Activated CD8-positive, alpha-beta memory T cell treated with anti-CD3 and anti-CD28 coated beads, Interleukin-2, amount 10 ng/mL, durations not matched to agents 7 days and 5 days (primary cell): ENCODE measurements at places on chromosomes 1 and 21. TPM values are rescaled to one million over a fixed set of nuclear protein-coding genes. Genes with fewer than 3 reads are reported as not detected.

AGT gene
- not detected for total RNA-seq

DNA sequence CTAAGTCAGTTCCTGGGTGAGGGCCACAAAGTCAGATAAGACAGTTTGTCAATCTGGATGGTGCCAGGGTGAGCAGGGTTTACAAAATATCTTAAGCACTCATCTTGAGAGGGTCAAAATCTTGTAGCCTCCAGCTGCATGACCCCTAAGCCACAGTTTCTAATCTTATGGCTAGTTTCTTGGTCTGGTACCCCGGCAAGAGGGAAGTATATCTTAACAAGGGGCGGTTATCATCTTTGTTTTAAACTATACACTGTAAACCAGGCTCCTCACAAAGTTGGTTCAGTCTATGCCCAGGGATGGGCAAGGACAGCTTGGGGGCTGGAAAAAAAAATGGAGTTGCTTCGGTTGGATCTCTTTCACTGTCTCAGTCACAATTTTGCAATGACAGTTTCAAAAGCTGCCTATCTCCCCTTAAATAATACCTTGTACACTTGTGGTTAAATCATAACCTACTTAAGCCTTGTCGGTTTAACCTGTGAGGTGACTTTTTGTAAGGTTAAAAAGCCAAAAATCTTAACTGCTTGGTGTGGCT is 7.8 kb upstream of the CD46 start:
- no peak overlapping the region for H3K4me3 ChIP-seq
- peaks cover 5% of the 10 kb centered on the region for H3K4me1 ChIP-seq
- no peak overlapping the region for H3K27ac ChIP-seq

GRCh38 chr1:94676686-94677085 is 135.1 kb upstream of the F3 start:
- H3K4me3 ChIP-seq: no peak overlapping the region
- H3K36me3 ChIP-seq: no peaks in the 10 kb centered on the region
- no peak overlapping the region for H3K27ac ChIP-seq
- H3K4me1 ChIP-seq: no peaks in the 10 kb centered on the region
- H3K27me3 ChIP-seq: peaks cover 2% of the 10 kb centered on the region
- no peak for DNase-seq

DNA sequence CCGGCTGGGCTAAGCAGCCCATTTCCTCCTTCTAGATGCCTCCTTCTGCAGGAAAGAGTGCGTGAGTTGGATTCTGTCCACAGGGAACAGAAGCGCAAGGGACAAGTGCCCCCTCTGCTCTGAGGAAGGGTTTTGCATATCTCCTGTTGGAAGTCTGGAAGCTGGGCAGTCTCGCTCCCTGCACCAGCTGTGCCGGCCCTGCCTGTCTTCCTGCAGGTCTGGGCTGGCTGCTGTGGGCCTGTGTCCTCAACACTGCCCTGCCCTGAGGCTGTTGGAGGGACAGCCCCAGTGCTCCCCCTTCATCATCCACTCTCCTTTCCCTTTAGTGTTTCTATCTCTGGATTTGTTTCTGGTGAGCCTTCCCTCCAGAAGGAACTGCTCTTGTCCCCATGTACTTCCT is 21.8 kb downstream of the ADARB1 start:
- no peak for DNase-seq
- H3K36me3 ChIP-seq: no peaks in the 10 kb centered on the region
- H3K4me3 ChIP-seq: no peak overlapping the region
- H3K27ac ChIP-seq: no peak overlapping the region
- no peaks in the 10 kb centered on the region for H3K27me3 ChIP-seq

GRCh38 chr1:150362721-150363425 is 1.1 kb upstream of the RPRD2 start:
- peak overlapping the region; percentile 91 for H3K4me3 ChIP-seq
- peak; percentile 51 for DNase-seq
- H3K27me3 ChIP-seq: no peaks in the 10 kb centered on the region
- peaks cover 20% of the 10 kb centered on the region for H3K4me1 ChIP-seq
- peaks cover 16% of the 10 kb centered on the region for H3K36me3 ChIP-seq

GRCh38 chr21:17393413-17393812 is 119.4 kb upstream of the CXADR start:
- DNase-seq: no peak
- peaks cover 3% of the 10 kb centered on the region for H3K27me3 ChIP-seq
- no peaks in the 10 kb centered on the region for H3K4me1 ChIP-seq
- no peak overlapping the region for H3K27ac ChIP-seq

GRCh38 chr1:175390081-175390481 is 197.5 kb upstream of the KIAA0040 start:
- no peaks in the 10 kb centered on the region for H3K36me3 ChIP-seq
- DNase-seq: no peak
- H3K27me3 ChIP-seq: peaks cover 45% of the 10 kb centered on the region
- no peaks in the 10 kb centered on the region for H3K4me1 ChIP-seq

TNFRSF4 gene
- 8.1 TPM for total RNA-seq

DNA sequence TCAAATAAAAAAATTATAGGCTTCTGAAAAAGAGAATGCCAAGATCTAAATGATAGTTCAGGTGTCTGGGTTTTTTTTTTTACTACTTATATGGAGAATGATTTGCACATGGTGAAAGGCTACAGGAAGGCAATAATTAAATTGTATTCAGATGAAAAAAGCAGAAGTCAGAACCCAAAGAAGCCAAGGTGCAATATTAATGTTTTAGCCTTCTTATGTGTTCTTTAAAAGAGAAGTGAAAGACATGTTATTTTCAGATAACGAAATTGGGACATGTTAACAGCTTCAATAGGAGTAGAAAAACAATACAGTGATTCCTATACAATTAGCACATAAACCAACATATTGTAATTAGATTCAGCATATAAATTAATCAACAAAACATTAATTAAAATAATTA is 452.9 kb upstream of the PRMT6 start:
- H3K36me3 ChIP-seq: no peaks in the 10 kb centered on the region
- DNase-seq: no peak
- H3K27ac ChIP-seq: no peak overlapping the region

GRCh38 chr1:205961405-205961804 is 18.1 kb upstream of the SLC26A9 start:
- DNase-seq: no peak
- no peaks in the 10 kb centered on the region for H3K36me3 ChIP-seq
- H3K27ac ChIP-seq: no peak overlapping the region
- peaks cover 6% of the 10 kb centered on the region for H3K4me1 ChIP-seq
- H3K27me3 ChIP-seq: peaks cover 24% of the 10 kb centered on the region

GRCh38 chr21:46457801-46458314 is 833 bp upstream of the DIP2A start:
- H3K4me1 ChIP-seq: peaks cover 36% of the 10 kb centered on the region
- H3K4me3 ChIP-seq: peak overlapping the region; percentile 87
- peak; percentile 61 for DNase-seq
- peak overlapping the region; percentile 86 for H3K27ac ChIP-seq
- no peaks in the 10 kb centered on the region for H3K27me3 ChIP-seq
- peaks cover 27% of the 10 kb centered on the region for H3K36me3 ChIP-seq

CCDC190 gene
- not detected for total RNA-seq

CCSAP gene
- total RNA-seq: 9.8 TPM

- no peak for DNase-seq
- H3K27ac ChIP-seq: no peak overlapping the region
- H3K4me3 ChIP-seq: no peak overlapping the region
- no peaks in the 10 kb centered on the region for H3K27me3 ChIP-seq
- peaks cover 42% of the 10 kb centered on the region for H3K36me3 ChIP-seq
Observed at GRCh38 chr1:89221341-89221740, 22.6 kb upstream of the GBP4 start.

- no peak overlapping the region for H3K4me3 ChIP-seq
- no peaks in the 10 kb centered on the region for H3K4me1 ChIP-seq
- no peaks in the 10 kb centered on the region for H3K27me3 ChIP-seq
- no peak for DNase-seq
- no peak overlapping the region for H3K27ac ChIP-seq
Observed at GRCh38 chr1:173798078-173798477, 26.4 kb upstream of the DARS2 start.

DNA sequence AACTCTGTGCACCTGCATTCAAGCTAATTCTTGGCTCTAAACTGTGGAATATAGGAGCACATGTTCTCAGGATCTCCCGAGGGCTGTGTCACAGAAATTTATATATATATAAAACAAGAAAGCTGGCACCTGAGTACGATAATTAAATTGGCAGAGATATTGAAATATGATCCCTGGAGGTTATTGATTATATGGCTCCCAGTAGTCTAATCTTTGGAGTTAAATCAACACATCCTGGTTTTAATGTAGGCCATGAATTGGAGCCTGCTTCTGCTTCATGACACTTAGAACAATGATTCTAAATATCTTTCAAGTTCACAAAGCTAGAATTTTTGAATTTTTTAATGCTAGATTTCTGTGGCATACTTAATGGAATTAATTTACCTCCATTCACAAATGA is 84.3 kb downstream of the CTH start:
- no peaks in the 10 kb centered on the region for H3K36me3 ChIP-seq
- no peak overlapping the region for H3K27ac ChIP-seq
- peaks cover 16% of the 10 kb centered on the region for H3K27me3 ChIP-seq
- H3K4me3 ChIP-seq: no peak overlapping the region
- H3K4me1 ChIP-seq: peaks cover 2% of the 10 kb centered on the region
- DNase-seq: no peak

DNA sequence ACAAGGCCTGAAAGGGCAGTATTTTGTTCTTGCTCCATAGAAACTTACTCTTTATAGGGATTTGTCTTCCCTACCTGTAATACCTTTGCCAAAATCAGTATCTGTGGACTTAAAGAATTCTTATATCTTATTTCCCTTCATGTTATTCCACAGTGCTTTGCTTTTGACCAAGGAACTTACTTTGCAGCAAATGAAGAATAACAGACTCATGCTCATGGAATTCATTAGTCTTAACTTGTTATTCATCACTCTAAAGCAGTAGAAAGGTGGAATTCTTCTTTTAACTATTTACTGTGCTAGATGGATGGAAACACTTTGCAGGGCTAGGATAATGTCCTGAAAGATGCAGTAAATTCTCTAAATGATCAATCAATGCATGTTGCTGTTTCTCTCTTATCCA is 45.9 kb downstream of the DUSP10 start:
- H3K27ac ChIP-seq: no peak overlapping the region
- H3K4me3 ChIP-seq: no peak overlapping the region
- no peak for DNase-seq
- H3K4me1 ChIP-seq: peaks cover 27% of the 10 kb centered on the region
- no peaks in the 10 kb centered on the region for H3K27me3 ChIP-seq

RSPO1 gene
- total RNA-seq: not detected

- H3K27ac ChIP-seq: no peak overlapping the region
- H3K36me3 ChIP-seq: no peaks in the 10 kb centered on the region
- DNase-seq: peak; percentile 23
- no peak overlapping the region for H3K4me3 ChIP-seq
Observed at GRCh38 chr1:119783354-119784185, 14.9 kb upstream of the HMGCS2 start.

GRCh38 chr1:198156111-198156744 is 570 bp upstream of the NEK7 start:
- peak overlapping the region; percentile 99 for H3K4me3 ChIP-seq
- peak overlapping the region; percentile 95 for H3K27ac ChIP-seq
- peaks cover 19% of the 10 kb centered on the region for H3K4me1 ChIP-seq
- H3K36me3 ChIP-seq: peaks cover 2% of the 10 kb centered on the region
- H3K27me3 ChIP-seq: no peaks in the 10 kb centered on the region

GRCh38 chr21:42389449-42389835 is 6.4 kb downstream of the TMPRSS3 start:
- H3K27me3 ChIP-seq: no peaks in the 10 kb centered on the region
- no peak for DNase-seq
- peaks cover 57% of the 10 kb centered on the region for H3K4me1 ChIP-seq
- H3K4me3 ChIP-seq: peak overlapping the region; percentile 20
